ENCODE measurements at places on chromosomes 11 and 22.

DNA sequence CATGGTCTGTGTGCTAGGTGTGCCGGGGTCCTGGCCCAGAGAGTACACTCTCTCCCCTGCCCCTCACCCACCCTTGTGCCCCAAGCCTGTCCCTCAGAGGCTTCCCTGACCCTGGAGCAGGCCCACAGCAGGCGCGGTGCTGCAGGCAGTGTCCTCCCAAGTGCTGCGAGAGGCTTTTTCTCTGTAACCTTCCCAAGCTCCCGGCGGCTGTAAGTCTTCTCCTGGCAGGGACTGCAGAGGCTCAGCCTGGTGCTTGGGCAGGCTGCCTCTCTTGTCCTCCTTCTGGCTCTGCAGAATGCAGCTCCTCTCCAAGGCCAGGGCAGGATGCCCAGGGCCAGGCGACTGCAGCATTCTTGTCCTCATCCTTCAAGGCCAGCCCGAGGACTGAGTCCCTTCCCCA lies 15.9 kb downstream of the RFPL1 start:
- DNase-seq, result no peak

GRCh38 chr11:65852508-65853245 lies 5.3 kb downstream of the CFL1 start:
- no peak for DNase-seq

DNA sequence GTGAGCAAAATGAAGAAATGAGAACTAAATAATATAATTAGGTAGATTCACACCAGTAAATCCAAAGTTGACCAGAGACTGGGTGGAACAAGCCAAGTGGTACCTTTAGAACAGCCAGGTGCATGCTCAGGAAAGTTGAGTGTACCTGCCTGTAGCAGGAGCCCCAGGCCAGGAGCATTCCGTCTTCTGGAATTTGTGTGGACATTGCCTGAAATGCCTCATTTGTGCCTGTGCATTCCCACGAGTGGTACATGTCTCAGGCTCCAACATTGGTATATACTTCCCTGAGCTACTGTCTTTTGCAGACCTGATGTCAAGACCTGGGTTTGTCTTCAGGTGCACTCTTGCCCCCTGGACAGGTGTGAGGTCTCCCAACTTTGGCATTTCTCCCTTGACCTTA lies 187.6 kb upstream of the NECTIN1 start:
- no peak for DNase-seq

GRCh38 chr11:77113382-77114088 lies 10.9 kb downstream of the OMP start:
- DNase-seq, result no peak

- no peak for DNase-seq
These were observed 41.8 kb downstream of the MACROD1 start for GRCh38 chr11:64124147-64124546.

DNA sequence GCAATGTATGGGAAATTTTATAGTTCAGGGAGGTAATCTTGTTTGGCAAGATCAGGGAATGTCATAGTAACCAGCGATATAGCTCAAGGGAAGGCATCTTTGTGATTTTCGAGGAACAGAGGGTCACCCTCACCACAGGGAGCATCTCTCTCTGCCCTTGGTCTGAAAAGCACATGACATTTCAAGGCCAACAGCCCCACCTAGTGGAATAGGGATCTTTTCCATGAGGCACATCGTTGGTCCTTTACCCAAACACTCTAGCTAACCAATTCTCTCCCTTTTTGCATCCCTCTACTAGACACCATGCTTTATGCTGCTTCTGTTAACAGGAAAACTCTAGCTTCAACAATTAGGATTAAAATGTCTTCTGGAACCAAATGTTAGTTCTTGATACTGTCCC lies 179.0 kb downstream of the GRM5 start:
- DNase-seq, result no peak

DNA sequence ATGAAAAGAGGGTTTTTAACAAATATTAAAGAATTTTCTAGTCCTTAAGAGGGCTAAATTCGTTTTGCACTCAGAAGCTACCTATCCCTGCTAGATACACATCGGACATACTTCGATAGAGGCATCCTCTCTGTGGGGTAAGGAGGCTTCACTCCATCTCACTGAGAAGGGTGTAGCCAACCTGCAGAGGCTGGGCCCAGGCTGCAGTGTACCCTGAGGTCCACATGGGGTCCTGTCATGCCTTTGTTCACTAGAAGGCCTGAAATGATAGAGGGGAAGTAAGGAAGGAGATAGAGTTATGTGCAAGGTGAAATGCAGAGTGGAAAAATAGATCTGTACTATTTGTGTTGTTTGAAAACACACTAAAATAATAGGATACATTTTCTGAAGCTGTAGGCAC lies 45.6 kb downstream of the IGSF9B start:
- DNase-seq, result no peak

- no peak for DNase-seq
These were observed 44.6 kb downstream of the SGSM3 start for GRCh38 chr22:40414838-40415505.

- DNase-seq, result no peak
These were observed 11.7 kb upstream of the RASD2 start for GRCh38 chr22:35528927-35529326.

- DNase-seq, result no peak
These were observed 92.9 kb upstream of the ISX start for GRCh38 chr22:34973016-34973415.

DNA sequence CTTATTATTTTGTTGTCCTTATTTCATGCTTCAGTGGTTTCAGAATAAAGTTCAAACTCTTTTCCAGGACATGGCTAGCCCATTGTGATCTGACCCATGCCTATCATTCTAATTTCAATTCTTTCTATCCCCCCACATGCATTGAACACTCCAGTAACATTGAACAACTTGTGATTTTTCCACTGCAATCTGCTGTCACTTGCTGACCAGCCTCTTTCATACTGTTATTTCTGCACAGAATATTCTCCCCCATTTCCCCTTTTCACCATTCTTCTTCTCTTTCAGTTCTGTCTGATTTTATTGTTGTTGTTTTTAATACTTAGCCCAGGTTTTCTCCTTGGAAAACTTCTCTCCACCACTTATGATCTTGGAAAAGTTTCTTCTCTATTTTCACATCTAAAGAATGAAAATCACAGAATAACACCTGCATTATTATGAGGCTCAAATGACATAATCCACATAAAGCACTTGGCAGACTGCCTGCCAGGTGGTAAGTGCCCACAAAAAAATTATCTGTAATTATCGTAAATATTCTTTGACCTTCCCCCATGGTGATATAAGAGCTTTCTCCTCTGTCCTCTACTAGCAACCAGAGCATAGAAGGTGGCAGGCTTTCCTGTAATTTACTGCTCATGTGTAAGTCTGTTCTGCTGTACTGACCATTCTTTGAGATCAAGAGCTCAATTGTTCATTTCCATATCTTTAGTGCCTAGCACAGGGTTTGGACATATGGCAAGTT lies 51.9 kb upstream of the EED start:
- DNase-seq, result no peak

GRCh38 chr11:76666408-76666807 lies 4.1 kb downstream of the LRRC32 start:
- DNase-seq, result no peak

DNA sequence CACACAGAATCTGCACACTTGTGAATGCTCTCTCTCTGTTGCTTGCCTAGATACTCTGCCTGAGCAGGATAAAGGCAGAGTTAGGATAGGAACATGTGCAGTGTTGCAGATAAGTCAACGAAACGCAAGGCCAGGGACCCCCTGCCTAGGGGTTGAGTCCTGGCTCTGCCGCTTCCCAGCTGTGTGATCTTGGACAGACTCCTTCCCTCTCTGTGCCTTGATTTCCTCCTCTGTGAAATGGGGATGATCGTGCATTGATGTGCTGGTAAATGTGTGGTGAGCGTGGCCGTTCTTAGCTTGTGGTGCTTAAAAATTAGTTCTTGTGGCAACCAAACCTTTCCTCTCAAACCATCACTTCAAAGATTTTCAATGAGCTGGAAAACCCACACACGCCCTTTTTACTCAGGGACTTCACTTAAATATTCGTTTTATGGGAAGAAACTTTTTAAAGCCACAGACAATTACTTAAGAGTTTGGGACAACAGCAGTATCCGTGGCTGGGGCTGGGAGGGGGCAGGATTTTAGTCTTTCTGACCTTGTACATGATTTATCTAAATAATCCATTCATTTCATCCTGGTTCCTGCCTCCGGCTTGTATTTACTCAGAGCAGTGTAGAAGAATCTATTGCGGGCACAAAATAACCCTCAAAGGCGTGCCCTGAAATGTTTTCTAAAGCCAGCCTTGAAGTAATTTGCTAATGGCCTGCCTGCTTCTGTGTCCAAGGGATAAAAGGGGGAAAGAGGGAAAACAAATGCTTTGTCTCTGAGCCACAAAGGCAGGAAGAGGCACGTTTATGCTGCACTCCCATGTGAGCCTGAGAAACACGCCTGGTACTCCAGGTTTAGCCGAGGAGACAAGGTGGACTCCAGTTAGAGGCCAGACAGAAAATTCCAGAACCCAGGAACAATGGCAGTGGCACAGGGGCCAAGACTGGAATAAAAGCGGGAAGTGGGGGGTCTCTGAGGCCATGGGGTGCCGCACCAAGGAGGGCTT lies 85.0 kb upstream of the CRYBB3 start:
- no peak for DNase-seq

GRCh38 chr11:129778877-129779276 lies 36.8 kb upstream of the TMEM45B start:
- DNase-seq, result no peak

- no peak for DNase-seq
These were observed 42.4 kb downstream of the CACNA1I start for GRCh38 chr22:39612811-39613548.

- no peak for DNase-seq
These were observed 695.3 kb downstream of the KCNA4 start for GRCh38 chr11:29321293-29322132.

GRCh38 chr11:130625578-130626306 lies 177.3 kb downstream of the ADAMTS15 start:
- DNase-seq, result no peak

GRCh38 chr11:80122211-80122610 lies 681.4 kb upstream of the TENM4 start:
- DNase-seq, result no peak

DNA sequence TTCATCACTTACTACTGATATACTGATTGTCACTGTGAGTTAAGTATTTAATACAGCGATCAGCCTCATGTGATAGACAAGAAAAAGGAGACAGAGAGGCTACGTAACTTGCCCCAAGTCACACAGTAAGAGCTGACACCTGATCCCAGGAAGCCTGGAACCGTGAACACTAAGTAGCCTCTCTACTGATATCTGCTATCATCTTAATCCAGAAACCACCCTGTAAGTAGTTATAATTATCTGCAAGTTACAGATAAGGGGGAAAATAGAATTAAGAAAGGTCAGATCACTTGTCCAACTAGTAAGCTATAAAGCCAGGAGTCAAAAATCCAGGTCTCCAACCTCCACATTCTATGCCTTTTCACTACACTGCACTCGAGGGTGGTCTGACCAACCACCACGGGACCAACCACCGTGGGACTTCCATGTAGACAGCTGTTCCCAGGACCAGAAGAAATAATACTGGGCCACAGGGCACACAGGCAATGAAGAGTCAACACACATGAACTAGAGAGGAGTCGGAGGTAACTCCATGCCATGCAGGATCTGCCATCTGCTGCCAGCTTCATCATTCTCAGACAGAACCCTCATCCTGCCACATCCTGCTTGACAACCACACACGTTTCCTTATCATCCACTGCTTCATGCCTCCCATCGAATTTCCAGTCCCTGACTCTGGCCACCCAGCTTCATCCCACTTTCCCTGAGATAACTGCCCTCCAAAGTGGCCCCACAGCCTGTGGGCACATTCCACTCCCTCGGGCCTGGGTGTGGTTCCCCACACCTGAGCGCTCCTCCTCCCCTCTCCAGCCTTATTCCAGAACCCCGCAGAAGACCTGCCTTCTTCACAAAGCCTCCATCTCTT lies 58.6 kb downstream of the MICAL3 start:
- no peak for DNase-seq

GRCh38 chr11:102603576-102603975 lies 21.6 kb downstream of the MMP20 start:
- DNase-seq, result no peak

- DNase-seq, result no peak
These were observed 419.3 kb upstream of the FAT3 start for GRCh38 chr11:91805293-91805692.

- no peak for DNase-seq
These were observed 11.1 kb downstream of the CCND1 start for GRCh38 chr11:69651834-69652620.

- DNase-seq, result no peak
These were observed 451.2 kb downstream of the MIAT start for GRCh38 chr22:27108425-27109114.

GRCh38 chr11:108875134-108875533 lies 210.3 kb downstream of the DDX10 start:
- DNase-seq, result no peak

- no peak for DNase-seq
These were observed 716 bp downstream of the AMOTL1 start for GRCh38 chr11:94768602-94769541.

- DNase-seq, result no peak
These were observed 103.7 kb downstream of the CD44 start for GRCh38 chr11:35242412-35243242.

DNA sequence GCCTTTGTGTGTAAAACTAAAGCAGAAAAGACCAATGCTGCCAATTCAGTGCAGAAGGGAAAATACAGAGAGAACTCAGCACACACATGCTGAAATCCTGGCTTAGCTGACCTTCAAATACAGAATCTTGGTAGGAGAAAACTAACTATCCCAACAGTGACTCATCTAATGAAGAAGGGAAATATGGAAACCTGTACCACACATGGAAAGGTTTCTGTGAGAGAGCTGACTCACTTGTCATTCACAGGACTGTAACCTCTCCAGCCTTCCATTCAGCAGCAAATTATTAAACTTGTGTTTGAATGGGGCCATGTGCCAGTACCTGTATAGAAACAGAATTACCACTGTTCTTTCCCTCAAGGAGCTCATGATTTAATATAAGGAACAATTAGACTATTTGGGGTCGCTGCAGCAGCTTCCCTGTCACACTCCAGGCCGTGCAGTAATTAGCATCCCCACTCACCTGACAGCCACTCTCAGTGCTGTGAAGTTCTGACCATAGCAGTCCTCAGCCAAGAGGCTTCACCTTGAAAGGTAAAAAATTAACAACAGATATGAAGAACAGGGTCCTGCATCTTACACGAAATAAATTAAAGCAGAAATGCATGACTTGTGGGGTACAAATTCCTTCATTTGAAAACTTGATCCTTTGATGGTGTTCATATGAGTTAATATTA lies 53.9 kb downstream of the MSANTD4 start:
- DNase-seq, result no peak

DNA sequence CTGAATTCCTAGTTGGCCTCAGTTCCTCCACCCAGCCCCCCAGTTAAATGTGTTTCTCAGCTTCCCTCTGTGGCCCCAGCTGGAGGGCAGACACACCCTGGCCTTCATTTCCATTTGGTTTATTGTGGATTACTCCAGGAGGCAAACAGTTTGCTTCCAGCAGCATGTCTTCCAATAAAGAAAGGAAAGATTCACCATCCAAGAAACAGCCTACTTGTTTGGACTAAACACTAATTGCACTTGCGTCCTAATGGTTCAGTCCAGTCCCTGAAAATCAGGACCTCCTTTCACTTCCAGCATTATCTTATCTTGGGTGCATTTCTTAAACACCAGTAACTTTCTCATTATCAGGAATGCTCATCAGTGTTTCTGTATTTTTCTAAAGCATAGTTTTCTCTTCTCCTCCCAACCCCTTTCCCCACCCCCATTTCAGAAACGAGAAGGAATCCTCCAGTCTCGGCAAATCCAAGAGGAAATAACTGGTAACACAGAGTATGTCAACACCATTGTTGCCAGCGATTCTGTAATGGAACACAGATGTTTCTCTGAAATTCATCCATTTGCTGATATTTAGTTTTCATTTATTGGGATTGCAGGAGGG lies 130.9 kb downstream of the PARVA start:
- DNase-seq, result no peak

Measured in stimulated activated CD4-positive, alpha-beta T cell treated with anti-CD3 and anti-CD28 coated beads, TNF-alpha, amount 100 ng/mL, for 1 hour (primary cell).